Smooth muscle cell of the coronary artery (primary cell): ENCODE measurements at places on chromosomes 4 and X. TPM values are rescaled to one million over a fixed set of nuclear protein-coding genes. Genes with fewer than 3 reads are reported as not detected.

Gene RAB40A
- total RNA-seq: 0.08 TPM in 1 of 2 replicates, not detected in the other

Gene DRD5
- total RNA-seq: not detected in 2 replicates

Gene PTCHD1
- not detected in 2 replicates for total RNA-seq

Gene SYN1
- total RNA-seq: 0.08 and 0.59 TPM in 2 replicates

Gene IL2
- total RNA-seq: not detected in 2 replicates

Gene NUDT11
- total RNA-seq: 6.3 and 11.0 TPM in 2 replicates
